ENCODE measurements at places on chromosomes 3 and 15.

GRCh38 chr3:29064085-29064484, 216.8 kb upstream of the RBMS3 start:
- DNase-seq = no peak

DNA sequence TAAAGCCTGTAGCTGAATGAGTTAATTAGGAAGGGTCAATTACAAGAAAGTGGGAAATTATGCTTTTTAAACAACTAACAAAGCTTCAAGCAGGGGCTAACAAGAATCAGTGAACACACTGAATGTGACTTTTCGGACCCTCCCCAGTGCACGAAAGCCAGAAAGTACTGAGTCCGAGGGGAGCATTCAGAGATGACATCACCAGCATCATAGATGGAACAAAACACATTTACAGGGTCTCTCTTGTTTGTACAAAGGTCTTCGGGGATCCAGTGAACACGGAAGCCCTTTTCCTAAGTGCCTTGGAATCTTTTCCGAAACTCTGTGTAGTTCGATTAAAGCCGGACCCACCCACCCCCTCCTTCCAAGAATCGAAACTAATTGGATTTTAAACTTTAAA, 829 bp downstream of the DCP1A start:
- DNase-seq = no peak

DNA sequence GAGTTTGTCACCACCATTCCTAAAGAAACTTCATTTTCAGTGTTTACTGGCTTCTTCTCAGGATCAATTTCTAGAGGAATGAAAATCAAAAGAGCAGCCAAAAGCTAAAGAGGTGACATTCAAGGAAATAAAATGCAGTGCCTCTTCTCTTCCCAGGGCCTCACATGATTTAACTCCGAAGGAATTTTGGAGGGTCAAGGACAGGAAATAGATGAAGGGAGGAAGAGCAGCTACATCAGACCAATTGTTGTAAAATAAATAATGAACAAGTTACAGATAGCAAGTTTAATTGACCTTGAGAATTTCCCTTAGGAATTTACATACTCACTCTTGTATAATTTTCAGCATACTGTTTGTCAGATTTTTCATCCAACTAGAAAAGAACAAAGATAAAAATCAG, 78.1 kb downstream of the LRRFIP2 start:
- DNase-seq = no peak

DNA sequence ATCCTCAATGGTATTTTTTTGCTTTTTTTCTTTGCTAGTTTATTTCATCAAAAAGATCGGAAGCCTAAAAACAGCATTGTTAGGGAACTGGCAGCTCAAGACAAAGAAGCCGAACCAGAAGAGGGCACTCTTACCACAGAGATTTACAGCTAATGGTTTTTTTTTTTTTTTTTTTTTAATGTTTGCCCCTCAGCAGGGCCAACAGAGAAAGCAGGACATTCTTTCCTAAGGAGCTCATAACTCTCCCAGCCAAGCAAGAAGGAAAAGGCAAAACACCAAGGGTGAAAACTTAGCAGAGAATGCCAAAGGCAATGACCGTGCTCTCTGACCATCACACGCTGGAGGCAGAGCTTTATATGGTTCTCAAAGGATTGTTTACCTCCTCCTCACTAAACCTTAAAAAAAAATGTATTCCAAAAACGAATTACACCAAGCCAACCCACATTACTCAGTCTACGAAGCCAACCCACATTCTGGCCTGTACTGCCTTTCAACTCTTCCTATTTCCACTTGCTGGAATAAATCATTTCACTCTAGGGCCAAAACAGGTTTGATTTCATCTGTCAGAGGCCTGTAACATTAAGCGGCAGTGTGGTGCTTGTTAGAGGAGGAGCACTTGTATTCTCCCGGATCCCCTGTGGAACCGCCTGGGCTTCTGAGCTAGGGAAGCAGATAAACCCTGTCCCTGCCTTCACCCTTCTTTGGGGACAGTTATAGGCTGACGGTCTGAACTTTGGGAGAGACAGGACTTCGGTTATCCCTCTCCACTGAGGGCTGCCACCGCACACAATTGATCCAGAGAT, 35.6 kb upstream of the GYG1 start:
- no peak for DNase-seq

DNA sequence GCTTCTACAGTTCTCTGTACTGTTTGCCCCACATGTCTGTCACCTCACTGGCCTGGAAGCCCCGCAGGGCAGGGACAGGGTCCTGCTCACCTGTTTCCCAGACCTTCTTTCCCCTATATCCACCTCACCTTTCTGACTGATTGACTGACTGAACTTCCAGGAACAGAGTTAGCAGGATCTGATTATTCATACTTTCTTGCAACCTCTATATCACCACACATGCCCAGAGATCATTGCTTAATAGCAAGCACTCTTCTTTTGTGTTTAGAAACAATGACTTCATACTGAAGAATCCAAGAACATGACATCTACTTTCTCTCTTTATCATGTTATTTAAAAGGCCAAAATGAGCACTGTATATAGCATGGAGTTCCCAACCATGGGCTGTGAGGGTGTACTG, 18.0 kb upstream of the CLEC3B start:
- DNase-seq = no peak

- no peak for DNase-seq
These were observed 130.1 kb downstream of the RTP4 start for GRCh38 chr3:187498211-187498724.

GRCh38 chr3:133474251-133474801, 74.5 kb downstream of the BFSP2 start:
- DNase-seq = no peak

DNA sequence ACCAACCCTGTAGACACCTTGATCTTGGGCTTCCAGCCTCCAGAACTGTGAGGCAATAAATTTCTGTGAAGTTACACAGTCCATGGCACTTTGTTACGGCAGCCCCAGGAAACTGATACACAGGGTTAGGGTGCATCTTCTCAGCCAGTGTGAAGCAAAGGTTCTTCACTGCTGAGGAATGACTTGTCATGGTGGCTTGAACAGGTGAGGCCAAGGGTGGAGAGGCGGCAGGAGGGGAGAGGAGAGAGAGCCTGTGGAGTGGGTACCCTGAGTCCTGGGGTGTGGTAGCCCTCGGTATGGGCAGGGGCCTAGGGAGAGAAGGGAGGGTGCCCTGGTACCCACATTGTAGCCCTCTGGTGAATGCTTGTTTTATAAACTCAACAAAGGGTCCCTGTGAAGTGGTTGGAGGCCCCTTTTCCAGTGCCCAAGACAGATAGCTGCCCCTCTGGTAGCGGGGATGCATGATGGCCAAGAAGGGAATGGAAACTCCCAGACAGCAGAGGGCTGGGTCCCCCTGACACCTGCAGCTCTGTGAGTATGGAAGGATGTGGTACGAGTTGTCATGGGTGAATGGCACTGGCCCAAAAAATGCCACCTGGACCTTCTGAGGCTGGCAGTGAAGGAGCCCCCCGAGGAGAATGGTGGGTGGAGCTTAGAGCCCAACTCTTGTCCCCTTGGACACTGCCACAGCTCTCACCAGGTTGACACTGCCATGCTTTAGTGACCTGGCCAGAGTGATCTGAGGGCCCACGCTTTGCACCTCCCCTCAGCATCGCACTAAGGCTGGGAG, 49.6 kb downstream of the SPSB4 start:
- DNase-seq = peak; percentile 59

DNA sequence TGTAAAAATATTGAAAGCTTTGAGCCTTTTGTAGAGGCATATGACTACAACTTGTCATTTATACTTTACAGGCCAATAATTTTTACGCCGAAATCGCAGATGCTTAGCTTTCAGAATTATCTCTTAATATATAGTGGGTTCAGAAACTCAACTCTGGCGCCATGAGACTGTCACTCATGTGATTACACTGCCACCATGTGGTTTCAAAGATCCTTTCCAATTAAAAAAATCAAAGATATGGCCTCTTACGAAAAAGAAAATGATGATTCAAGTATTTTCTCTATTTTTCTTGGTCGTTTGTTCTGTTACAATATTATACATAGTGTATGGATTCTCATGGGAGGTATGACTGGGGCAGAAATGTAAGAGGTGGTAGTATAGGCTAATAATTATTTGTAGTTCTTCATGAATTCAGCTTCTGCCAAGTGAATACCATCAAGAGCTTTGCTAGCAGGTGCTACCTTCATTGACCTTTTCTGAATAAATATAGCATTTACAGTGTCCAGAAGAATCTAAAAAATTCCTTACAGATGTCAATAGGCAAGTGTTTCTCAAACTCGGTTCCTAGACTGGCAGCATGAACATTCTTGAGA, 751.7 kb upstream of the GOLIM4 start:
- DNase-seq = no peak

DNA sequence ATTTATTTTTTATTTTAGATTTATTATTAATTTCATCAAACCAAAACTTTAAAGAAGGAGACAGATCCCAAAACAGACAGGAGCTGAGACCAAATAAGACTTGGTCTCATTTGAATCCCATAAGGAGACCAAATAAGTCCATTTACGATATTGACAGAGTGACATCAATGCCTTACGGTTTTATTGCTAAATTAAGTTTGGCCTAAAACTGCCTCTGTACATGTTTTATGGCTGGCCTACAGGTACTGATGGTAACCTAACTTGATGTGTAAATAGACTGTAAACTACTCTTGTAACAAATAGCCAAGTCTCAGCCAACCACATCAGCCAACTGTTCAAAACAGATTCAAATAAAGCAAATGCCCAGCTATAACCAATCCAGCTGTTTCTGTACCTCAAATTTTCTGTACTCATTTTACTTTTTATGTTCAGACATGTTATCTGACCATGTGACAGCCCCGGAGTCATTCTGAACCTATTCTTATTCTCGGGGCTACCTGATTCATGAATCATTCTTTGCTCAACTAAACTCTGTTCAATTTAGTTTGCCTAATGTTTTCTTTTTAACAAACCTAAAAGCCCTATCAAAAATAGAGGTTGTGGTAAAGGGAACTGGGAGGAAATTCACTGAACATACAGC, 89.4 kb upstream of the CDAN1 start:
- DNase-seq = no peak

- DNase-seq = no peak
These were observed 99.2 kb downstream of the CEMIP start for GRCh38 chr15:80878242-80878866.

DNA sequence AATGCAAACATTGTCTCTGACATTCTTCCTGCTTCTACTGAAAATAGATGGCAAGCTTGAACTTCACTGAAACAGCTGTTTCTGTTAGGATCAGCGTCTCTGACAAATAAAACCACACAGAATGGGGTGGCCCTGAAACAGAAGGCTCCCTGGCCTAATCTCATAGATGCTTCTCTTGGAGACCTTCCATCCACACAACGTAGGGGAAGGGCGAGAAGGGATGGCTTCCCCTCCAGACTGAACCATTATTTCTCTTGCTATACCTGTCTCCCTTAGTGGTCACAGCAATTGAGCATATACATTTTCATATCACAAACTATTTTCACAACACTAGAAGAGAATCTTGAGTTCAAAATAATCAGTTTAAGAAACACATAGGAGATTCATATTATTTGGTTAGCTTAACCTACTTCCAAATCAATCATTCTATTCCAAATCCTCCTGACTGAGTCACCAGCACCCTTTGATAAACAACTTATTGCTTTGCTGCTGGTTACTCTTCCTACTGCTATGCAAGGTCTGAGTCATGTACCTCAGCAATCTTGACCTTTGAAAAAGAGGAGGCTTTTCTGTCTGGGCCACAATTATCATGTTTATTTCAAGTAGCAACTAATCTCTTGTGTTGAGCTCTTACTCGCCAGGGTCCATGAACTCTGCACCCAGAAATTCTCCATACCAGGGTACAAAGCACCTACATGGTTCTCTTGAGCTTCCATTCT, 45.5 kb downstream of the CBLB start:
- DNase-seq = no peak

GRCh38 chr3:31710123-31710803, 177.5 kb downstream of the STT3B start:
- no peak for DNase-seq

DNA sequence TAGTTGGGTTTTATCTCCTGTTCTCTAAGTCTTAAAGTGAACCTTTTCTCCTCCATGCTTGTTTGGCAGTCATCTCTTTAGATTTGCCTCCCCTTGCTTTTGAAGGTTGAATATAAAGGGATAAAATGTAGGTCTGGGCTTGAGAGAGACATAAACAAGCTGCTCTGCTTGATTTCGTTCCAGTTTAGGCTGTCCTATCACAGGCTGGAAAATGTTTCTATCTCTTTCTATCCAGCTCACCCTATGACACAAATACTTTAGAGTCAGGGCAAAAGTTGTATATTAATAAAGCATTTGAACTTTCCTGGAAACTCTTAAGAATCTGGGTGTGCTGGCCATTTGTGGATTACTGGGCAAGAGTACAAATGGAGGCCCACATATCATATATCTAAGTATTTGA, 29.5 kb upstream of the ZBBX start:
- DNase-seq = no peak

GRCh38 chr3:175526191-175526590, 667.1 kb downstream of the NAALADL2 start:
- no peak for DNase-seq

DNA sequence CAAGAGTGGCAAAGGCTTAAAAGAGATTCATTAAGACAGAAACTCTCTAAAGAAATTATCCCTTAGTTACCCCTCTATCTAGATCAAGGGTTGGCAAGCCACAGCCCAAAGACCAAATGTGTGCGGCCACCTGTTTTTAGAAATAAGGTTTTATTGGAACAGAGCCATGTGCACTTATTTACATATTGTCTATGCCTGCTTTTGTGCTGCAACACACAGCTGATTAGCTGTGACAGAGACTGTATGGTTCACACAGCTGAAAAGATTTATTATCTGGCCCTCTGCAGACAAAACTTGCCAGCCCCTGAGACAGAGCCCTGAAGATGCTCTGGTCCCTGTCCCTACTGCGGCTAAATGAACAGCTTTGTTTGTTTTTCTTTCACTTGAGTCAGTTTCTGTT, 88.1 kb downstream of the ADAMTS9 start:
- DNase-seq = no peak

GRCh38 chr3:10437272-10437994, 68.0 kb downstream of the ATP2B2 start:
- DNase-seq = no peak

DNA sequence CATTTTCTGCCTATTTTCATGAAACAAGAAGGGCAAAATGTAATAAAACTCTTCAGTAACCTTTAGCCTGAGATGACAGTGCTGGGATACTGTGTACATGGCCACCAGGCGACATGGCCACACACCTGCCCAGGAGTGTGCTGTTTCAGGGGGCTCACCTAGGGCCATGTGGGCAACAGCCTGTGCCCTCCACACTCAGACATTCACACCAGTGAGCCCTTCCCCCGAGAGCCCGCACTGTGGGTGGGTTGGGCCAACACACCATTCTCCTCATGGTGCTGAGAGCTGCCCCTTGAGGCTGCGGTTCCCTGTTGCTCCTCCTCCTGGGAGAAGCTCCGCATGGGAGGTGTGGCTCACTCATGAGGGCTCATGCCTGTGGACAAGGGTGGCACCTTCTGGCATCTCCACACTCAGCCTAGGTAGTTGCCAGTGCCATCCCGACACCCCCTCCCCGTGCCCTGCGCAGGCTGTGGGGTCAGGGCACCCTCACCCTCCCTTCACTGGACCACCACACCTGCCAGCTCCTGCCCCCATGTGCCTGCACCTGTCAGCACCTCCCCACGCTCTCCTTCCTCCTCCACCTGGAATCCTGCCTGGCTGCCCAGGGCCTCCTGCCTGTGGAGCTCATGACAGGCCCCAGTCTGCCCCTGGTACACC, 19.7 kb downstream of the OCA2 start:
- no peak for DNase-seq

GRCh38 chr3:131323792-131324191, 57.8 kb upstream of the NUDT16 start:
- no peak for DNase-seq

Data from cardiac septum (tissue), 1 donor.